NCI-H524 (cell line): ENCODE measurements at places on chromosomes 13 and 19.

DNA sequence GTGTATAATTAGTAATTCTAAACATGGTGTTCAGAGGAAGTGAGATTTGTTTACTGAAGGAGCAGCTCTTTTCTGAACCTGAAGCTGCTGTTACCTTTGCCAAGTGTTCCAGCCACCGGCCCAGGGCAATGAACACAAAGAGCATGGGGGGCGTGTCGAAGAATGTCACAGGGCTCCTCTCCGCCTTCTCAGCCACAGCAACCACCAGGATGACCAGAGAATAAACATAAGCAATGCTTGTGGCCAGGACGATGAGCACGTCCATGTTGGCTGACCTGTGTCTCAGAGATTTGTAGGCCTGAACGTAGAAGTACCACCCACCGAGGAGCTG lies 53.1 kb downstream of the ATP7B start:
- DNase-seq, result no peak

DNA sequence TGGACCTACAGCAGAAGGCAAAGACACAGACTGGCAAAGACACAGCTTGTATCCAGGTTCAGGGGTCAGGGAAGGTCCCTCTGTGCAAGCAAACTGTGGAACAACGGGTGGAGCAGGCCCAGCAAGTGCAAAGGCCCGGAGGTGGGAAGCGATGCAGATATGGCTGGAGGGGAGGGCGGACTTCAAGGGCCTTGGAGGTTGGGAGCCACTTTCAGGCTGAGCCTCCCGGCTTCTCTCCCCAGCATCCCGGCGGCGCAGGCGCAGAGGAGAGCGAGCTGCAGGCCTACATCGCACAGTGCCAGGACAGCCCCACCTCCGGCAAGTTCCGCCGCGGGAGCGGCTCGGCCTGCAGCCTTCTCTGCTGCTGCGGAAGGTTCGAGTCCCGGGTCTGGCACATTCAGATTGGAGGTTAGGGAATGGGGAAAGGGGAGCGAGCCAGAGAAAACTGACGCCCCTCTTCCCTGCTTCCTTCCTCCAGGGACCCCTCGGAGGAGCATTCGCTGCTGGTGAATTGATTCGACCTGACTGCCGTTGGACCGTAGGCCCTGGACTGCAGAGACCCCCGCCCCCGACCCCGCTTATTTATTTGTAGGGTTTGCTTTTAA lies 2.1 kb upstream of the PNPLA6 start:
- no peak for DNase-seq

- DNase-seq, result no peak
These were observed 11.4 kb downstream of the TPGS1 start for GRCh38 chr19:518598-519231.

DNA sequence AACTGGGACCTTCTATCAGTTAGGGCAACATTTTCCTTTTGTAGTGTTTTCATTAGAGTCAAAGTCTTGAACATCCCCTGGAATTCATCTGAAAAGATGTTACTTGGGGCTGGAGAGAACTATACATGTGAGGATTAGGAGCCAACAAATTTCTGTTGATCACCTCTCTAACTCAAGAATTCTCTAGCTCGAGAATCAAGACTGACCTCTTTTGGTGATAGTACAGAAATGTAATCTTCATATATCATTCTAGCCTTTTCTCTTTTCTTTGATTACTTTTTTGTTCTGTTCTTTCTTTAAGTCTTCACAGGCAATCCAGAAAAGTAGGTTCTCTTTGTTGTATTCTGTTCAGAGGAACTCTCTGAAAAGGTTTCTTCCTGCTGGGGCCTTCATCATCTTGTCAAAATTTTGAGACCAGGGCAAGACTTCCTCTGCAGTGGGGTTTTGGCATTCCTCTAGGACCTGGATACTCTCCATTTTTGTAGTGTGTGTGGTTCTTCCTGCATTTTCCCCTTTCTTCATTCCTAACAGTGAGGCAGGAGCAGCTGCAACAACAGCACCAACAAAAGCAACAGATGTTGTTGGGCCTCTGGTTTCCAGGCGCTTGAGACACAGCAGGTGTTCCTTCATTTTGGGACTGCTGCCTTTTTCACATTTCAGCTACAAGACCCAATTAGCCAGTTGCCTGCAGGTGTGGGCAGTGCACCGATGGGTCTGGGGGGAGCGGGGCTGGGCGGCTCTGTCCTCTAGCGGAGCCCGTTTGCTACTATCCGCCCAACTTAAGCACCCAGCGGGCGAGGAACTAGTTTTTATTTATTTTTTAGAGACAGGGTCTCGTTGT lies 26.2 kb downstream of the ELF1 start:
- DNase-seq, result peak; percentile 52

- DNase-seq, result no peak
These were observed 172.4 kb downstream of the SLC7A1 start for GRCh38 chr13:29423050-29423449.

DNA sequence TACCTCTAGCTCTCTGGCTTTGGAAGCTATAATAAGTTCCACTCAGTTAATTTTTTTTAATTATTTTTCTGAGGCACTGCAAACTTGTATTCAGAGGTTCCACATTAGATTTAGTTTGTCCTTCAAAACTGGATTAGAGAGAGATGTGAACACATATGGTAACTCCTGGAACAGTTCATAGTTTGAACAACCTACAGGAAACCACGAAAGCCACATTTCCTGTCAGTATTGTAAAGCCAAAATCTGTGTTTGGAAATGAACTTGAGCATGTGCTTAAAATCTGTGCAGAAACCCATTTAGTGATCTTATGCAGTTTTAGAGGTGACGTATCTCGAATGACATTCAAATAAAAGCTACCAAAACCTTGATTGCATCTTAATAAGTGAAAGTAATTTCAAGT lies 1952.0 kb downstream of the OLFM4 start:
- no peak for DNase-seq

GRCh38 chr13:42865768-42866102 lies 84.4 kb downstream of the FAM216B start:
- peak; percentile 72 for DNase-seq

- DNase-seq, result no peak
These were observed 3.0 kb downstream of the SIGLEC9 start for GRCh38 chr19:51127755-51128154.

DNA sequence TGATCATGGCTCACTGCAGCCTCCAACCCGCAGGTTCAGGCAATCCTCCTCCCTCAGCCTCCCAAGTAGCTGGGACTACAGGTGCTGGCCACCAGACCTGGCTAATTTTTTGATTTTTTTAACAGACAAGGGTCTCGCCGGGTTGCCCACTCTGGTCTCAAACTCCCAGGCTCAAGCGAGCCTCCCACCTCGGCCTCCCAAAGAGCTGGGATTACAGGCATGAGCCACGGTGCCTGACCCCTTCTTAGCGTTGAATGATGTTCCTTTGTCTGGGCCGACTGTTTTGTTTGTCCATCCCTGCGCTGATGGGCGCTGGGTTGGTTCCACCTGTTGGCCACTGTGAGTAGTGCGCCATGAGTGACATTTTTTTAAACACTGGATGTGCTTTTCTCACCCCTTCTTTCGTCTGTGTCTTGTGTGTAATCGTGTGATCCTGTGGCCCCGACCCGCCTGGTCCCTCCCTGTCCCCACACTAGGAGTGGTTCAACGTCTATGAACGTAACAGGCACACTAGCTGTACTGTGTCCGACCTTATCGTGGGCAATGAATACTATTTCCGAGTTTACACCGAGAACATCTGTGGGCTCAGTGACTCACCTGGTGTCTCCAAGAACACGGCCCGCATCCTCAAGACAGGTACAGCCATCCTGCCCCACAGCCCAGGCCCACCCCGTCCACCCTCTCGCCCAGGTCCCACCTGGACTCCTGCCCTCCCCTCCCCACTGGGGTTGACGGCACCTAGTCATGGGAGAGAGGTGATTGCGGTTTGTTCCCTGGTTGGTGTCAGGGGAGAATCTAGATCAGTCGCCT lies 15.0 kb upstream of the EMC10 start:
- DNase-seq, result peak; percentile 75

GRCh38 chr19:30862876-30863275 lies 486.4 kb downstream of the TSHZ3 start:
- no peak for DNase-seq

- DNase-seq, result no peak
These were observed 2.3 kb downstream of the ERF start for GRCh38 chr19:42252365-42253244.

DNA sequence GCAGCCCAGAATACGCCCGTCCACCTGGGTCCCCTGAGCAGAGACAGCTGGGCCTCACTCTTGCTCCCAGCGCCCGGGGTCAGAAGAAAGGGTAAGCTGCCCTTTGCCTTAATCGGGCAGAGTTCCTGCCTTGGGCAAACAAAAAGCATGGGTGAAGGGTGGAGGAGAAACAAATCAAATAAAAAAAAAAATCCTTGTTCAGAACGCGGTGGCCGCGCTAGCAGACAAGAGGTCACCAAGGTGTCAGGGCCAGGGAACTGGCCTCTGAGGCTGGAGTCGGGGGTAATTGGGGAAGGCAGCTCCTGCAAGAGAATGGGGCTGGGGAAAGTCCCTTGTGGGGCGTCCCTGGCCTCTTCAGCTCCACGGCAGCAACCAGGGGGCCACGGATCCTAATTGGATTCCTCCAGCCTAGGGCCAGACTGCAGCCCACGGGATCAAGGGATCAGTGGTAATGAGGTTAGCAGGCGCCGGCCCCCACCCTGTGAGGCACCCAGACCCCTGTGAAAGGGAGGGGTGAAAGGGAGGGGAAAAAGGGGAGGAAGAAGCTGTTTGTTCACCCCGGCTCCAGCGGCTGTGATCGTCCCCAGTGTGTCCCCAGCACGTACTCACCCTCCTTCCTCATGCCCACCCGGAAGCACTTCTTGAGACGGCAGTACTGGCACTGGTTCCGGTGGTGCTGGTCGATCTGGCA lies 5.5 kb downstream of the NR2F6 start:
- DNase-seq, result no peak

DNA sequence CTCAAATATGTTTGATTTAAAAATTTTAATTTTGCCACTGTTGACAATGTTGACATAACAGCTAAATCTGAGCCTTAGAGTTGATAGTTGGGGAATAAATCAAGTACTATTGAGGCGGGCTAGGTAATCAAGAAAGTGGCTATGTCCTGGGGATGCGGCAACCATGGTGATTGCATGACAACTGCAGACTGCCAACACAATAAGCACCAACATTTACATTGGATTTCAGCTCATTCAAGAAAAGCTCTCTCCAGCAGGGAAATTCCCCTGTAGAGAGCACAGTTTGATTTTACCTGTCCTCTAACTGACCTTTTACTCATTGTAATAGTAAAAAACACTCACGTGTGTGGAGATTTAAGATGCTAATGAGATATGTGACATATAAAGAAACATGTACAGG lies 63.1 kb downstream of the ZNF100 start:
- no peak for DNase-seq

DNA sequence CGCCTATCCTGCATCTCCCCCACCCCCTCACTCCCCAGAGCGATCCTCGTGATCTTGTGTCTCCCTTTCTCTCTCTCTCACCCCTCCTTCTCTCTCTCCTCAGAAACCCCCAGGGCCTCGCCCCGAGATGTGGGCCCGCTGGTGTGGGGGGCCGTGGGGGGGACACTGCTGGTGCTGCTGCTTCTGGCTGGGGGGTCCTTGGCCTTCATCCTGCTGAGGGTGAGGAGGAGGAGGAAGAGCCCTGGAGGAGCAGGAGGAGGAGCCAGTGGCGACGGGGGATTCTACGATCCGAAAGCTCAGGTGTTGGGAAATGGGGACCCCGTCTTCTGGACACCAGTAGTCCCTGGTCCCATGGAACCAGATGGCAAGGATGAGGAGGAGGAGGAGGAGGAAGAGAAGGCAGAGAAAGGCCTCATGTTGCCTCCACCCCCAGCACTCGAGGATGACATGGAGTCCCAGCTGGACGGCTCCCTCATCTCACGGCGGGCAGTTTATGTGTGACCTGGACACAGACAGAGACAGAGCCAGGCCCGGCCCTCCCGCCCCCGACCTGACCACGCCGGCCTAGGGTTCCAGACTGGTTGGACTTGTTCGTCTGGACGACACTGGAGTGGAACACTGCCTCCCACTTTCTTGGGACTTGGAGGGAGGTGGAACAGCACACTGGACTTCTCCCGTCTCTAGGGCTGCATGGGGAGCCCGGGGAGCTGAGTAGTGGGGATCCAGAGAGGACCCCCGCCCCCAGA lies 12.8 kb upstream of the TOMM40 start:
- no peak for DNase-seq

- DNase-seq, result no peak
These were observed 486.8 kb downstream of the FOXO1 start for GRCh38 chr13:40179445-40180281.

- no peak for DNase-seq
These were observed 28.6 kb upstream of the MIR17HG start for GRCh38 chr13:91318886-91319285.

- no peak for DNase-seq
These were observed 142.2 kb downstream of the IRS2 start for GRCh38 chr13:109644069-109644750.

DNA sequence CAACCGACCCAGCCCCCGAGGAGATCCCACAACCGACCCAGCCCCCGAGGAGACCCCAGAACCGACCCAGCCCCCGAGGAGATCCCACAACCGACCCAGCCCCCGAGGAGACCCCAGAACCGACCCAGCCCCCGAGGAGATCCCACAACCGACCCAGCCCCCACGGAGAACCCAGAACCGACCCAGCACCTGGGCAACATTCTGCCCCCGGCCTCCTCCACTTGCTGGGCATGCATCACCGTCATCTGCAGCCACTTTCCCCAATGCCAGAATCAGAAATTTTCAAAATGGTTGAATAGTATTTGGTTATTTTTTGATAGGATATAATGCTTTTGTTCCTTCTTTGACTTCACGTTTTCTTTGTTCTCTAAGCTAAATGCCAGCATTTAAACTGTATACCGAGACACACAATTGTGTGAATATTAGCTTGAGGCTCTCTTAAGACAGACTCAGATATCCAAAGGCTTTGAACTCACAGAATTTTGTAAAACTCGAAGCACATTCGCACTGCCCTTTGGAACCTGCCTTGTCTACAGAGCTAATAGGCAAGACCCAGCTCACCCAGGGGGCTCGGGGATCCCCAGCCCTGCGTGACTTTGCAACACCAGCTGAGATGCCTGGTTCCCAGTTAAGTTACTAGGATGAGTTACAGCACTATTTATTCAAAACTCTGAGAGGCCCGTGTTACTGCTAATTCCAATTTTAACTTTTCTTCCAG lies 15.5 kb upstream of the RASA3 start:
- no peak for DNase-seq

- DNase-seq, result no peak
These were observed at the start of gene RYR1 for GRCh38 chr19:38433268-38433733. Gene RYR1, plus strand, starts transcription at chr19:38433691. Its CDS starts 139 bp downstream, at chr19:38433830.

GRCh38 chr13:44068737-44069136 lies 189.0 kb downstream of the LACC1 start:
- no peak for DNase-seq

- DNase-seq, result no peak
These were observed 595 bp upstream of the GPR183 start for GRCh38 chr13:99307648-99308339.

DNA sequence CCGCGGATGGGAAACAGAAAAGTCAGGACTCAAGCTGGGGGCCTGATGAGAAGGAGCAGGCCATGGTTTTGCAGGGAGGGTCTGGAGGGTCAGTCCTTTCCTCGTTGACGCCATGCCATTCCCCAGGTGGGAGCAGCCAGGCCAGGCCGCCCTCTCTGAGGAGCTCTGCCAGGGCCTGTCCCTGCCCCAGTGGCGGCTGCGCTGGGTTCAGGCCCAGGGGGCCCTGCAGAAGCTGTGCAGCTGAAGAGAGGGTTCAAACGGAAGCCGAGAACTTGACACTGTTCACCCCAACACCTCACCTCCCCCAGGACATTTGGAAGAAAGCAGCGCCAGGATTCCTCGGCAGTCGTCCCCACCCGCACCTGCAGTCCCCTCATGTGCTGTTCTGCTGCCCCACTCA lies 6.1 kb upstream of the RBM42 start:
- no peak for DNase-seq

GRCh38 chr13:98650396-98651107 lies 73.6 kb upstream of the STK24 start:
- DNase-seq, result no peak

- DNase-seq, result no peak
These were observed 12.4 kb downstream of the MAST3 start for GRCh38 chr19:18109733-18110608.
